ENCODE measurements at places on chromosomes 2 and 18. TPM values are rescaled to one million over a fixed set of nuclear protein-coding genes. Genes with fewer than 3 reads are reported as not detected.

The REG1B gene
- total RNA-seq, result not detected

The TMEM198 gene
- total RNA-seq, result 1.3 TPM

The CDH20 gene
- total RNA-seq, result not detected

The TCF23 gene
- total RNA-seq, result not detected

The FAHD2A gene
- 22.7 TPM for total RNA-seq

The PJVK gene
- total RNA-seq, result 3.3 TPM

Data from bronchial smooth muscle cell (primary cell).